ENCODE measurements at places on chromosomes 7 and 10. TPM values are rescaled to one million over a fixed set of nuclear protein-coding genes. Genes with fewer than 3 reads are reported as not detected.

AKR1E2 gene
- total RNA-seq = 5.9 TPM

IFIT1B gene
- total RNA-seq = not detected

NAT16 gene
- 0.12 TPM for total RNA-seq

DNAJC12 gene
- total RNA-seq = 49.6 TPM

AVPI1 gene
- 111 TPM for total RNA-seq

CAV1 gene
- total RNA-seq = 718 TPM

FAM25A gene
- not detected for total RNA-seq

OR2A7 gene
- total RNA-seq = not detected

TMEM273 gene
- not detected for total RNA-seq

RBP4 gene
- total RNA-seq = 4.9 TPM

SLC26A4 gene
- total RNA-seq = 0.02 TPM

PITX3 gene
- total RNA-seq = 1.5 TPM

HOXA2 gene
- 0.70 TPM for total RNA-seq

CHST12 gene
- 11.7 TPM for total RNA-seq

SFMBT2 gene
- 8.8 TPM for total RNA-seq

CRPPA gene
- total RNA-seq = 0.64 TPM

DENND2A gene
- 0.88 TPM for total RNA-seq

NCF1 gene
- total RNA-seq = 0.11 TPM

LOXL4 gene
- total RNA-seq = 1.6 TPM

CASP2 gene
- total RNA-seq = 21.4 TPM

CTNNA3 gene
- total RNA-seq = not detected

LBX1 gene
- not detected for total RNA-seq

SPDYE2 gene
- not detected for total RNA-seq

THSD7A gene
- total RNA-seq = 1.8 TPM

GIMAP6 gene
- total RNA-seq = not detected

ELN gene
- total RNA-seq = 0.12 TPM

SMKR1 gene
- 7.8 TPM for total RNA-seq

HSPA12A gene
- 7.0 TPM for total RNA-seq

BLVRA gene
- 67.8 TPM for total RNA-seq

TRPV5 gene
- total RNA-seq = not detected

AKR1D1 gene
- 0.08 TPM for total RNA-seq

PRF1 gene
- total RNA-seq = 0.05 TPM

ERVW-1 gene
- 0.04 TPM for total RNA-seq

PIK3AP1 gene
- 0.84 TPM for total RNA-seq

LLCFC1 gene
- not detected for total RNA-seq

PNLIPRP2 gene
- 0.11 TPM for total RNA-seq

CPA1 gene
- not detected for total RNA-seq

DRGX gene
- total RNA-seq = not detected

SFRP5 gene
- total RNA-seq = 3.3 TPM

UNCX gene
- total RNA-seq = not detected

CPVL gene
- total RNA-seq = 0.18 TPM

ZFYVE27 gene
- 21.3 TPM for total RNA-seq
